ENCODE measurements at places on chromosomes 13 and 19.

- DNase-seq: no peak
Observed at GRCh38 chr13:100634696-100635095, 39.9 kb downstream of the TMTC4 start.

- DNase-seq: no peak
Observed at GRCh38 chr13:46544208-46544607, 8.8 kb upstream of the LRCH1 start.

DNA sequence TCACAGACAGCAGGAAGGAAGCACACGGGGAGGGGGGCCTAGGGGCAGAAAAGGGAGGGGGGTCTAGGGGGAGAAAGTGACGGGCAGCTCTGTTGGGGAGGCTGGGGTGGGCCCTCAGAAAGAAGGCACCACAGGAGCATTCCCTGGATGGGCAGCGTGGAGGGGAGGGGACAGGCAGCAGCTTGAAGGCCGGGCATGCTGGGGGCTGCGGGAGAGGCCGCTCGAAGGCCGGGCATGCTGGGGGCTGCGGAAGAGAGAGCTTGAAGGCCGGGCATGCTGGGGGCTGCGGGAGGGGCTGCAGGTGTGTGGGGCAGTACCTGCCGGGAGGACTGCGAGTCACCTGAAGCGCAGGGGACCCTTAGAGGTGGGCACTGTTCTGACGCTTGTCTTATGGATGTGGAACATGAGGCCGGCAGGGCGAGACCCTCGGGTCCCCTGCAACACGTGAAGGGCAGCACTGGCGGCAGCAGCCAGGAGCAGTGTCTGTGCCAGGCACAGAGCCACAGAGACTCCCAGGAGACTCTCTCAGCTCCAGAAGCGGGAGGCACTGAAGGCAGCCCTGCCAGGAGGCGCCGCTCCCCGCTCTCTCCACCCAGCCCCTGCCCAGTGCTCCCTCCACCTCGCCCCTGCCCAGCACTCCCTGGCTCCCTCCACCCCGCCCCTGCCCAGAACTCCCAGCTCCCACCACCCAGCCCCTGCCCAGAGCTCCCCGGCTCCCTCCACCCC lies 13.3 kb downstream of the ZNF787 start:
- no peak for DNase-seq

- DNase-seq: no peak
Observed at GRCh38 chr13:45119469-45119990, 780 bp upstream of the GTF2F2 start.

Data from AG09319 (cell line).